ENCODE measurements at places on chromosomes 12 and 14.

DNA sequence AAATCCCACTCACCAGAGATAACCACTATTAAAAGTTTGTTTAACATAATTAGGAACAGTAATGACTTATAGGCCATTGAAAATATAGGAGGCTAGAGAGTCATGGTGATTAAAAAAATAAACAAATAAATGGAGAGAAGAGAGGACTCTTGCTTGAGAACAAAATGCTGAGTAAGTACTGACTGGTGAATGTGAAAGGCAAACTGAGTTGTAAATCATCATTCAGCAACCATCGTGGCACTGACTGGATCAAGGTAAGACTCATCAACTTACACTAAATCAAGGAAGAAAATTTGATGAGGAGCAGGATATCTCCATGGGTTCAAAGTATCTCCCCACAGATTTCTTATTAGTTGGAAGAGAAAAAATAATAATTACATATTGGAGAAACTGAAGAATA lies 14.1 kb upstream of the YBX3 start:
- no peak for DNase-seq

DNA sequence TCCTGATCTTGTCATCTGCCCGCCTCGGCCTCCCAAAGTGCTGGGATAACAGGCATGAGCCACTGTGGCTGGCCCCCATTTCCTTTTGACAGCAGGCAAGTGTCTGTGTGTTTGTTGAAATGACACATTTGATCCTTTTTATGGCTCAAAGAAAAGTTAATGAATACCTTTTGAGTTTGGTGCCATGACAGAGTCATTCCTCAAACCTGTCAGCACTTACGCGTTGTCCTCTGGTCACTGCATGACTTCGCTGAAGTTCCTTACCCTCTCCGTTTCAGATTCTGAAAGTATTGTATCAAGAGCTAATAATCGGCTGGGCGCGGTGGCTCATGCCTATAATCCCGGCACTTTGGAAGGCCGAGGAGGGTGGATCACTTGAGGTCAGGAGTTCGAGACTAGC lies 32.4 kb downstream of the NEMF start:
- no peak for DNase-seq

DNA sequence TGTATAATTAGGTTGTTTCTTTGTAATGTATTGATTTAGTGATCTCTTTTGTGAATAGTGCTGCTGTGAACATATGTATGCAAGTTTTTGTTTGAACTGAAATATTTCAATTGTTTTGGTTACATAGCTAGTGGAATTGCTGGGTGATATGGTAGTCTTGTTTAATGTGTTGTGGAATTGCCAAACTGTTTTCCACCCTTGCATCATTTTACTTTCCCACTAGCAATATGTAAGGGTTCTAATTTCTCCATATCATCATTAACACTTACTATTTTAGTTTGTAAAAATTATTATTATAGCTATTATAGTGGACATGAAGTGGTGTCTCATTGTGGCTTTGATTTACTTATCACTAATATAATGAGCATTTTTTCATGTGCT lies 5.9 kb downstream of the G2E3 start:
- no peak for DNase-seq

DNA sequence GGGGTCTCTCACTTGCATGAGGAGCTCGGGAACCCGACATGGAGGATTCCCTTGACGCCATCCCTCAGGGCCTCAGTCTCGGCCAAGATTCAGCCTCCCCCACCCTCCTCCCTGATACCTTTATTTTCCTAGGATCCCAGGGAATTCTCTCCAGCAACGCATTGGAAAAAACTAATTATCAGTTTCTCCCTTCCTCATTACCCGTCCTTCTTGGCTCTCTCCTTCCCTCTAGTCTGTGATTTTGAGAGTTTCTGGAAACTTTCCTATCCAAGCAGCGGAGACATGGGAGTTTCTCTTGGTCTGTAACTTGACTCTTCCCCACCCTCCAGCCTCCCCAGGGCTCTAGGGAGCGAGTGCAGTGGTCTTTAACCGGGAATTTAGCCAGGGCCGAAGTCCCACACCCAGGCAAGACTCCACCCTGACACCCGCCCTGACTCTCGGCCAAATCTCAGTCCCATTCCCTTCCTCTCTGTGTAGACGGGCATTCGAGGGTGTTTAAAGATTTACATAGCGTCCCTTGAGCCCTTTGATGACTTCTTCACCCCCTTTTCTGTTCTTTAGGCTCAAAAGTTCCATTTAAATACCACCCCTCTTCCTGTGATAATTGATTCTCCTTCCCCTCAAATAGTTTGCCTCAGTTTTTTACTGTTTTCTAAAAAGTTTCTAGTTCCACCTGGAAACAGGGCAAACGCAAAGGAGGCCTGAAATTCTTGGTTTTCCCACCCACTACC lies 6.7 kb downstream of the HOXC5 start:
- no peak for DNase-seq

DNA sequence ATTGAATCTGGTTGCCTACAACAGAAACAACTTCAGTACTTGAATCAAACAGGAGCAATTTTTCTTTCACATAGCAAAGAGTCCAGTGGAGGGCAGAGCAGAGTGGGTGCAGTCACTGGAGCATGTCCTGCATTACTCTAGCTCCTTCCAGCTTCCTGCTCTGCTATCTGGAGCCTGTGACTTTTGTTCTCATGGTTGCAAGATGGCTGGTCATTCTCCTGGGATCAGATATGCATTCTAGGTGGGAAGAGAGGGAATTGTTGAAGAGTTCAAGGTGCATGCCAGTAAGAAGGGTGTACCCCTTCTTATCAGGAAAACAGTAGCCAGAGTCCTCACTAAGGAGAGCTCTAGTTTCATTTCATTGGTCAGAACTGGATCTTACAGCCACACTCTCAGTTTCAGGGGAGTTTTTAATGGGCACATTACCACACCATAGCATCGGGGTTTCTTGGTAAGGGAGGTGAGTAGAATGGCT lies 8.0 kb downstream of the IFT43 start:
- no peak for DNase-seq

Data from DMS153 (cell line).